ENCODE measurements at places on chromosomes 5 and 9.

GRCh38 chr5:128490761-128491160 is 47.3 kb downstream of the FBN2 start:
- DNase-seq, result no peak

GRCh38 chr5:138832218-138832617 is 42.9 kb downstream of the LRRTM2 start:
- no peak for DNase-seq

DNA sequence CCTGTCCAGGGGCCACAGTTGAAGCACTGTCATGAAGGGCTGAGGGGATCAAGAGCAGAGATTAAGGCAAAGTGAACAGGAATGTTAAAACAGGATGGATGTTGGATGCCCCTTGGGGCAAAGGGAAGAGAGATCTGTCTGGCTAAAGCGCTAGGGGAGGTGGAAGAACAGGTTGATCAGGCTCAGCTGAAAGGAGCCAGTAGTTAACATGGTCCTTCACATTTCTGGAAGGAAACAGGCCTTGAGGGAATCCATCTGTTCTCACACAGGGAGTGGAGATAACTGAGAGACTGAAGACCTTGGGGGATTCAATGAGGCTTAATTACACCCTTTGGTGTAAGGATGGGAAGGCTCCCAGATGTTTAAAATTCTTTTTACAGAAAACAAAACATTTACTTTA is 5.8 kb downstream of the HAPLN1 start:
- DNase-seq, result no peak

- no peak for DNase-seq
Observed at GRCh38 chr9:130672466-130672865, 8.1 kb downstream of the PRDM12 start.

DNA sequence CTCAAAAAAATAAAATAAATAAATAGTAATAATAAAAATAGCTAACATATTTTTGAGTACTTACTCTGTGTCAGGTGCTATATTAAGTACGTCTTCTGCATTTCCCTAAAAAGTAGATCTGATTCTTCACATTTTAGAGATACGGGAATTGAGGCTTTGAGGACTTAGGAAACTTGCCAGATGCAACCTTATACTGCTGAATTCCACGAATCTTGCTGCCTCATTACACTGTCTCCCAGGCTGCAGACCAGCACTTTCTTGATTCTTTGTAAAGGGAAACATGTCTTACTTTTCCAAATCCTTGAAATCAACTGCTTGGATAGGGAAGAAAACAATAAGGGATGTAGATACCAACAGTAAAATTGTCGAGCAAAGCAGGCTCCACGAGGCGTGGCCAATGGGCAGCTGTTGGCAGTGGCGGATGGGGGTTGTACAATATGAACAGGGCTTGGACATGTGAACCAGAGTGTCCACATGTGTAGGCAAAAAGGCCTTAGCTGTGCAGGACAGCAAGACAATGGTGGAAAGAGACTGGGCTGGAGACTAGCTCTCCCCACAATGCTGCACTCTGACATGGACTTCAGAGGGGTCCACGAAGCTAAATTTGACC is 124.3 kb upstream of the RAI14 start:
- no peak for DNase-seq

DNA sequence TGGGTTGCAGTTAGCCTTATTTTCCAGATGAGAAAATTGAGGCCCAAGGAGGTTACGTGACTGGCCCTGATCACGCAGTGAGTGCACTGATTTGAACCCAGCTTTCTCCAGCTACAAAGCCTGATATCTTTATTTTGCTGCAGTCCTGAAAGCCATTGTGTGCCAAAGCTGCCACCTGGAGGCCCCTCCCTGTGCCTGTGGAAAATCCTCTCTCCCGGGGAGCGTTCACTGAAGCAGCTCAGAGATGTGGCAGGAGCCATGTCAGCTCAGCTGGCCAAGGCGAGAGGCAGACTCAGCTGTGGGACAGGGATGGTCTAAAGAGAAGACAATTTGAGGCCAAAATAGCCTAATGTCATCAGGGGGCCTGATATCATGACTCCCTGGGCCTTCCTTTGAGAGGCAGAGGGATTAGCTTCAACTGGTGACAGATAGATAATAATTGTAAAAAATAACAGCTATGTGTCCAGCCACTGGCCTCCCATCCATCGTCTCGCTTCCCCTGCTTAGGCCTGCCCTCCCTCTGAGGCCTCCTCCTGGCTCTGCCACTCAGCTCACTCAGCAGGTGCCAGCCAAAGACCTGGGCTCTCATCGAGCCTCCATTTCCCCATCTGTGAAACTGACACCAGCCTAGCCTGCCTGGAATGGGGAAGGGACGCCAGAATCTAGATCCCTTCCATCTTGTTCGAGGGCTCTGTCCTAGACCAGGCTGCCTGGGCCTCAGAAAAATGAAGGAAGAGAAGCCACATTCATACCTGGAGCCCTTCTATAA is 74.3 kb upstream of the GGTA1 start:
- DNase-seq, result no peak

- DNase-seq, result no peak
Observed at GRCh38 chr9:132912131-132912530, 32.3 kb downstream of the TSC1 start.

DNA sequence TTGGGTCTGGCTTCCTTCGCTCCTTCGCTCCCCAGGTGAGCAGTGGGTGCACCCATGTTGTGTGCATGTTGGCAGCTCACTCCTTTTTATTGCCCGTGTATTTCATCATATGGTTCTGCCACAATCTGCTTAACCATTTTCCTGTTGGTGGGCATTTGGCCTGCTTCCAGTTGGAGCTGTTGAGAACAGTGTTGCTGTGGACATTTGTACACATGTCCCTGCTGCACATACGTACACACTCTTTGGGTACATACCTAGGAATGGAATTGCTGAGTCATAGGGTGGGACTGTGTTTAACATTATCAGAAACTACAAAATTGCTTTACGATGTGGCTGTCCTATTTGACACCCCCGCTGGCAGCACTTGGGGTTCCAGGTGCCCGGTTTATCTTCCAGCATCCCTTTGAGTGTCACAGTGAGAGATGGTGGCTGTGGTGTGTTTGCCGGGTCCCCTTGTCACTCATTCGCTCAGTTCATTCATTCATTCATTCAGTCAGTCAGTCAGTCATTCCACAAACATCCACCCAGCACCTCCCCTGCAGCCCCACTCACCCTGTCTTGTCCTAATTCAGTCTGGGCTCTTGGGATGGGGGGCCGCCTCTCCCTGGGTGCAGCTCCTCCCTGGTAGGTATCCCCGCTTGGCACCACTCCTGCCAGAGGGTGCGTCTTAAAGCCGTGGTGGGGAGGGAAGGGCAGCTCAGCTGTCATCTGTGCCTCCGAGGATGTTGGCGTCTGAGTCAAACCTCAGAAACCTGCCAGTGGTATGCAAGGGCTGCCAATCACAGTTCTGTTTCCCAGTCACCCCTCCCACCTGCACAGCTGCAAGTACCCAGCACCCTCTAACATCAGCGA is 7.9 kb upstream of the FIBCD1 start:
- no peak for DNase-seq

DNA sequence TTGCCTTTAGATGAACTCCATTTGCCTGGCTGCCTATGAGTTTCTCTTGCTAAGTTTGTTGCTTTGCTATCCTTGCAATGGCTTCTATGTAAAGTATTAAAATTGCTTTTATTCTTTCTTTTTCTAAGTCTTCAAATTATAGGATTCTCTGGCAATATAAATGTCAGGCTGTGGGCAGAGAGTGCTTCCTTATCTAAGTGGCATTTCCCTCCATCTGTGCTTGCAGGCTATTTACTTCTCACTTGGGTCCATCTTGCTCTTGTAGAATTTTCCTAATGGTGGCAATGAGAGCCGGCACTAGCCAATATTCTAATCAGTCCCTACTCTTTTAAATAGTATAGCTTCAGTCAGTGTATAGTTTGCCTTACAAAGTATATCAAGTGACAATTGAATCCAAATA is 63.3 kb downstream of the FAM174A start:
- no peak for DNase-seq

DNA sequence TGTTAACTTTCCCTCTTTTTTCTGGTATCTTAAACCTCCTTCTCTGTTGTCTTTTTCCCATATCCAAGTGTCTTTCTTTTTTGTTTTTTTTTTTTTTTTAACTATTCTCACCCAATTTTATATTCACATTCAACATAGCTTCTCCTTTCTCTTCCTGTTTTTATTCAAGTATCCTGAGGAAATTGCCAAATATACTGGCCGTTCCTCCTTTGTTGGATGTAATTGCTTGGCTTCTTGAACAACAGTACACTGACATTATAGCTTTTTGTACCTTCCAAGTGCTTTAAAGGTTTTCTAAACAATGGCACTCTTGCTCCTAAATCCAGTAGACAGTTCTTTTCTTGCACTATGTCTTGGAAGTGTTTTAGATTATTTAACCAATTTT is 1146.8 kb downstream of the MAT2B start:
- no peak for DNase-seq

- DNase-seq, result no peak
Observed at GRCh38 chr5:123701511-123702200, 189.7 kb downstream of the CSNK1G3 start.

DNA sequence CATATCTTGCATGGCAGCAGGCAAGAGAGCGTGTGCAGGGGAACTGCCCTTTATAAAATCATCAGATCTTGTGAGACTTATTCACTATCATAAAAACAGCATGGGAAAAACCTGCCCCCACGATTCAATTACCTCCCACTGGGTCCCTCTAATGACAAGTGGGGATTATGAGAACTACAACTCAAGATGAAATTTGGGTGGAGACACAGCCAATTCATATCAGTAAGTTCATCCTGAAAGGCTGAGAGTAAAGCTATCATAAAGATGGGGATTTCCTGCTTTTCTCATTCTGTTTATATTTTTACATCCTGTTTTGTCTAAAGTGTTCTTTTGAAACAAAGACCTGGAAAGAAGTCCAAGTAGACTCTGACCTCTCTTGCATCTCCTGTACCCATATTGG is 28.9 kb upstream of the IL33 start:
- DNase-seq, result no peak

GRCh38 chr9:9041756-9042155 is 1242.2 kb upstream of the DMAC1 start:
- DNase-seq, result no peak

DNA sequence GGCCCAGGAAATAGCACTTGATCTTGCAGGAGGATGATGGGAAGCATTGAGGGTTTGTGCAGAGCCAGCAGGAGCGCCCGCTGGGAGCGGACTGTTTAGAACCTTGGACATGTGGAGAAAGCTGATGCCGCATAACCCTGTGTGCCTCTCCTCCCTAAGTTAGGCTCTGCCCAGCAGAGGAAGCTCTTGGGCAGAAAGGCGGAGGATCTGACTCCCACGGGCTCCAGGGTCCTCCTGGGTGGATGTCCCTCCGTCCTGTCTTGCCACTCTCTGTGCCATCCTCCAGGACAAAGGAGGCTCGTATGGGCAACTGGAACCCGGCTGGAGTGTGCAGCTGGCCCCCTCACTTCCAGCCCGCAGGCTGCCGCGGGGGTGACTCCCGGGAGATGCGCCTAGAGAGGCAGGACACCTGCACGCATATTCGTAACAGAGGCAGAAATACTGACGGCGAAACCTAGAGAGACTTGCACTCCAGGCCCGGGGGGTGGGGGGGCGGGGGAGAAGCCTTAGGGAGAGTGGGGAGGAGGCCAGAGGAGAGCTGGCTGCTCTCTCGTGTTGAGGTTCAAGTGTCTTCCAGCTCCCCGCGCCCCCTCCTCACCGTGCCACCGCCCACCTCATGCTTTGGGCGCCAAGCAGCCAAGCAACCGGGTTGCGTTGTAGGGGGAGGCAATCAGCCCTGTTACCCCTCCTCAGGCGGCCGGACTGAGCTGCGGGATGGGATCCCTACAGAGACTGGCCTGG is 5.4 kb upstream of the FOXE1 start:
- DNase-seq, result no peak

DNA sequence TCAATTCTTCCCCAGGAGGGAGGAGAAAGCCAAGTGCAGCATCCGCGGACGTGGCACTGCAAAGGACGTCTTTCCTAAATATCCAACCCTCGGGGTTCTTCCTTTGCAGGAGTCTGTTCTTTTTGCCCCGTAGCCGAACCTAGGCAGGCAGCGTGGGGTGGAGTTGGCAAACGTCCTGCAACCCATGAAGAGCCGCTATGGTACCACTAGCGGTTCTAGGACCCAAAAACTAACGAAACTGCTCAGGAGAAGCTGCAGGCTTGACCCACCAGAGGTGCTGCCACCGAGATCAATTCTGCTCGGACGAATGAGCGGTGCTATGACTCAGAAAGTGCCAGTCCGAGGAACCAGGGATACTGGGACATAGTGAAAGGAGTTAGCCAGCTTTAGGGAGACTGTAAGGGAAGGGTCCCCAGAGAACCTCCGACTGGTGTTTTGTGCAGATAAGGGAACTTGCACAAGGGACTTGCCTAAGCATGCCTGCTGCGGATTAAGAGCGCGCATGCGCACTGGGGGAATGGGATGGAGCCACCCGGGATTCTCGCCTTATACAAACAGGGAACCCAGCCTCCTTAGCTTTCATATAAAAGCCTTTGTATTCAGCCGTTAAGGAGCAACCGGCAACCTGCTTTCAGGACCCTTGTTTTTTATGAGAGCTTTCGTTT is 32.7 kb downstream of the ANXA2R start:
- DNase-seq, result peak; percentile 61

DNA sequence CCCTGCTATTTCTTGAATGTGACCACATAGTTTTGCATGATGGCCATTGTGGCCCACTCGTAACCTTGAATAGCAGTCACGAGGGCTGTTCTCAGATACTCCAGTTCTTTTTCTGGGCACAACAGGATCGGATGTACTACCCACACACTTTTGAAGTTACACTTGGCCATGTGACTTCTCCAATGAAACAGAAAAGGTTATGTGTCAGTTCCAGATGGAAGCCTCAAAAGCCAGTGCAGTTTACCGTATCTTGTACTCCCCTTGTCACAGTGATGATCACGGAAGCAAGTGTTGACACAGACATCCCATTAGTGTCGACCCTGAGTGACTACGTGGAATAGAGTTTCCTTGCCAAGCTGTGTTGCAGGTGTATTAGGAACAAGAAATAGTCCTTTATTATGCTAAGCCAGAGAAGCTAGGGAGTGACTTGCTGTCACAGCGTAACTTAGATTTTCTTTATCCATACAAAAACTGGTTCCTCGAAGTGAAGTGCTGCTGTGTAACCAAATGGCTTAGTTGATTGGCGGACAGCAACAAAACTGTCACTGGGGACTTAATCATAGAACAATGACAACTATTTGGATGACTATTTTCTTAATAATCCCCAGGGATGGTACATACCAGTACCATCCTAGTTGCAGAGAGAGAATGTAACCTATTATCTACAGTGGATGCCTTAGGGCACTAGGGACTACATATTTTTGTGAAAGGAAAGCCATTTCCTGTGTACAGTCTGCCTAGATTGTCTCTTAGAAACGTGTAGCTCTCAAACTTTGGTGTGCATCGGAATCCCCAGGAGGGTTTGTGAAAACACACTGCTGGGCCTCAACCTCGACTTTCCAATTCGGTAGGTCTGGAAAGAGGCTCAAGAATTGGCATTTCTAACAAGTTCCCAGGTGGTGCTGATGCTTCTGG is 90.1 kb upstream of the DMRT1 start:
- DNase-seq, result no peak

DNA sequence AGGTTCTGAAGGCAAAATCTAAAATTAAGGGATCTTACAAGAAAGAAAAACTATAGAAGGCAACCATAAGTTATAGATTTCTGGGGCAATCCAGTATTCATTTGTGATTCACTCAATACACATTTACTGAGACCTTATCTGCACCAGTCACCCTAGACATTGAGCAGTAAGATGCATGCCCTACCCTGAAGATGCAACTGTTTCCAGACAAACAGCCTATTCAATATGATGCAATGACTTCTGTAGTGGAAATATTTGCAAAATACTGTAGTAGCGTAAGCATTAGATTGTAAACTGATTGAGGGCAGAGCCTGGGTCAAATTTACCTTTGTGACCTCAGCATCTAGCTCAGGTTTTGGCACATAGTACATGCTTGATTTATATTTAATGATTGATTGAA is 256.2 kb upstream of the ACTBL2 start:
- no peak for DNase-seq

GRCh38 chr5:147465747-147466146 is 44.1 kb downstream of the DPYSL3 start:
- no peak for DNase-seq
